ENCODE measurements at places on chromosomes 16 and 17.

DNA sequence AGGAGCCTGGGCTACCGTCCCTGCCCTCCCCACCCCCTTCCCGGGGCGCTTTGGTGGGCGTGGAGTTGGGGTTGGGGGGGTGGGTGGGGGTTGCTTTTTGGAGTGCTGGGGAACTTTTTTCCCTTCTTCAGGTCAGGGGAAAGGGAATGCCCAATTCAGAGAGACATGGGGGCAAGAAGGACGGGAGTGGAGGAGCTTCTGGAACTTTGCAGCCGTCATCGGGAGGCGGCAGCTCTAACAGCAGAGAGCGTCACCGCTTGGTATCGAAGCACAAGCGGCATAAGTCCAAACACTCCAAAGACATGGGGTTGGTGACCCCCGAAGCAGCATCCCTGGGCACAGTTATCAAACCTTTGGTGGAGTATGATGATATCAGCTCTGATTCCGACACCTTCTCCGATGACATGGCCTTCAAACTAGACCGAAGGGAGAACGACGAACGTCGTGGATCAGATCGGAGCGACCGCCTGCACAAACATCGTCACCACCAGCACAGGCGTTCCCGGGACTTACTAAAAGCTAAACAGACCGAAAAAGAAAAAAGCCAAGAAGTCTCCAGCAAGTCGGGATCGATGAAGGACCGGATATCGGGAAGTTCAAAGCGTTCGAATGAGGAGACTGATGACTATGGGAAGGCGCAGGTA lies 762 bp downstream of the CDK12 start:
- DNase-seq = no peak

DNA sequence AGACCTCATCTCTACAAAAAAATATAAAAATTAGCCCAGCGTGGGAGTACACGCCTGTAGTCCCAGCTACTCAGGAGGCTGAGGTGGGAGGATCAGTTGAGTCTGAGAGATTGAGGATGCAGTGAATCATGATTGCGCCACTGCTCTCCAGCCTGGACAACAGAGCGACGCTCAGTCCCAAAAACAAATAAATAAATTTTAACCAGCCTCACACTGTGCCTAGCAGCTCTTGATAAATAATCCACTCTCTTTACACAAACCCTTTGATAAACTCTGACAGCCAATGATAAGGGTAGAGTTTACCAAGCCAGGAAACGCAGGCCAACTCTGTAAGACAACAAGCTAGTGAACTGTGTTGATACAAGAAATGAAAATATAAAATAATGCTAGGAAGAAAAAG lies 32.7 kb downstream of the LITAF start:
- DNase-seq = no peak

DNA sequence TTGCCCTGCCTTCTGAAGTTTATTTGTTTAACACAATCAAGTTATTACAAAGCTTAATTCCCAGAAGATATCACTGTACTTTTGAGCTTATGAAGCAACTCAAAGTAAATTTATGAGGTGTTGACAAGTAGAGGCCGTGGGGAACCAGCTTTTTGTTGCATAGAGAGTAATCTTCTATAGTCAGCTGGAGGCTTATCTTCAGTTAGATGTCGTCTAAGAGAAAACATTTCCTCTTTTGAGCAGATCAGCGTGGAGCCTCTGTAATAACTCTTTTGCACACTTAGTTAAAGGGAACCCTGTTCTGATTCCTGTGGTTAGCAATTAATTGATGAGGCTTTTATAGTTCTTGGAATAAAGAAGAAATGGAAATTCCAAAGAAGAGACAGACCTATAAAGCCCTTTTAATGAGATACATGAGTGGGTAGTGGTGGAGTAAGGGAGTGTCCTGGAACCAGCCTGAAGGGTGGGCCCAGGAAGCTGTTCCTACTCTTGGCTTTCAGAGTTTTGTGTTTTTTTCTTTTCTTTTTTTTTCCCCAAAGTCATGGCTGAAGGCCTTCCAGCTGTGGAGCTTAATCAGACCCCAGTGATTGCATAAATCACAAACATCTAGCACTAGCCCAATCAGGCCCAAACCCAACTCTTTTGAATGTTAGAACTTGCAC lies 28.9 kb upstream of the MAP3K14 start:
- no peak for DNase-seq

GRCh38 chr17:81132770-81133723 lies 32.3 kb upstream of the PVALEF start:
- no peak for DNase-seq

- no peak for DNase-seq
Measured at GRCh38 chr16:80507538-80507937, 33.3 kb upstream of the DYNLRB2 start.

- DNase-seq = no peak
Measured at GRCh38 chr16:19517424-19518089, 4.3 kb downstream of the GDE1 start.

DNA sequence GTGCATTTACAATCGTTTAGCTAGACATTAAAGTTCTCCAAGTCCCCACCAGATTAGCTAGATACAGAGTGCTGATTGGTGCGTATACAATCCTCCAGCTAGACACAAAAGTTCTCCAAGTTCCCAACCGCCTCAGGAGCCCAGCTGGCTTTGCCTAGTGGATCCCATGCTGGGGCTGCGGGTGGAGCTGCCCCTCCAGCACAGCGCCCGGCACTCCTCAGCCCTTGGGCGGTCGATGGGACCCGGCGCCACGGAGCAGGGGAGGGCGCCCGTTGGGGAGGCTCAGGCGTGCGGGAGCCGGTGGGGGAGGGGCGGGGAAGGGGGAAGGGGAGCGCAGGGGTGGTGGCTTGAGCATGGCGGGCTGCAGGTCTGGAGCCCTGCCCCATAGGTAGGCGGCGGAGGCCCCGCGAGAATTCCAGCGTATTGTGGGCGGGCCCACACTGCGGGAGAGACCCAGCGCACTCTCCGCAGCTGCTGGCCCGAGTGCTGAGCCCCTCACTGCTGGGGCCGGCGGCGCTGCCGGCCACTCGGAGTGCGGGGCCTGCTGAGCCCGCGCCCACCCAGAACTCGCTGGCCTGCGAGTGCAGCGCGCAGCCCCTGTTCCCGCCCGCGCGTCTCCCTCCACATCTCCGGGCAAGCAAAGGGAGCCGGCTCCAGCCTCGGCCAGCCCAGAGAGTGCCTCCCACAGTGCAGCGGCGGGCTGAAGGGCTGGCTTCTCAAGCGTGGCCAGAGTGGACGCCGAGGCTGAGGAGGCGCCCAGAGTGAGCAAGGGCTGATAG lies 907.5 kb downstream of the CDH8 start:
- DNase-seq = no peak

DNA sequence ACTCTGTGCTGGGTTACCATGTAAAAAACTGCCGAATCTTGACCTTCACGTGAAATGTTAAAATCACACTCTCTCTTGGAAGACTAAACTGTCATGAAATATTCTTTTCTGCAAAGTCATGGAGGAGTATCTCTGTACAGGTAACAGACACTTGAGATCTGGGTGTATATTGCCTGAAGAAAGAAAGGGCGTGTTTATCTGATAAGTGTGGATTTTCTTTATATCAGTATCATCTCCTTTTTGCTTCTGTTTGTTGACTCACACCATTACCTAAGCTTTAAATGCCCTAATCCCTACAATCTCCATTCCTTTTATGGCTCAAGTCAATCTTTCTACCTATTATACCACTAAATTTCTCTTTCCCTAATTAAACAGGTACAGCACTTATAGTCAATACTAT lies 673.2 kb upstream of the SOX9 start:
- no peak for DNase-seq

DNA sequence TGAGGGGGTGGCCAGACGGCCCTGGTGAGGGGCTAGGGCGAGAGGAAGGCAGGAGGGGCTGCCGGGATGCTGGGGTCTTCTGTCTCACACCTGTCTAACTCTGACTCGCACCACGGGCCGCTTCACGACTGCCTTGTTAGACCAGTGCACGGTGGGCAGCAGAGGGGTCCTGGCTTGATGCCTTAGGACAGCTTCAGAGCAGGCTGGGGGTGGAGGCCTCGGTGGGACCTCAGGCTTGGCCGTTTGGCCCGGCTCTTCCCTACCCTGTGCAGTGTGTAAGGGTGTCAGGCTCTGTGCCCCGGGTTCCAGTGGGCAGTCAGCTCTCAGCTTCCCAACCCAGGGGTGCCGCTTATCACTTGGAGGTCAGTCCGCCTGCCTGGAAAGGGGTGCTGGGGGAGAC lies 100.7 kb downstream of the OR1D5 start:
- no peak for DNase-seq

- DNase-seq = no peak
Measured at GRCh38 chr17:57050306-57050705, 34.7 kb upstream of the AKAP1 start.

- DNase-seq = peak; percentile 34
Measured at GRCh38 chr17:57535249-57535966, 209.7 kb downstream of the CCDC182 start.

- no peak for DNase-seq
Measured at GRCh38 chr17:61337290-61337689, 62.4 kb upstream of the TBX2 start.

DNA sequence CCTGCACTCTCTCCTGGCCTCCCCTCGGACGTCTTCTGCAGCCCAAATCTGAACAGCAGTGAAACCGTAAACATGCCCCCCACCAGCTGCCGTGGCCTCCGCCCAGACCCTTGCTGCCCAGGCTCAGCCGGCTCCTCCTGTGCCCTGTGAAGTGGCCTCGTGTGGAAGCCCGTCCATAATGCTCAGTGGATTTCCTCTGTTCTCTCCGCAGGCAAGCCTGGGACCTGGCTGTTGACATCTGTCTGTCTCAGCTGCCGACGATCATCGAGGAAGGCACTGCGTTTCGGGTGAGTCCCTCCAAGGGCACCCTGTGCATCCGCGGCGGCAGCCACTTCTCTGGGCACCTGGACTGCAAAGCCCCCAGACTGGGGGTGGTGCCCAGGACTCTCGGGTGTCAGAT lies 153.9 kb upstream of the CHMP6 start:
- DNase-seq = no peak

DNA sequence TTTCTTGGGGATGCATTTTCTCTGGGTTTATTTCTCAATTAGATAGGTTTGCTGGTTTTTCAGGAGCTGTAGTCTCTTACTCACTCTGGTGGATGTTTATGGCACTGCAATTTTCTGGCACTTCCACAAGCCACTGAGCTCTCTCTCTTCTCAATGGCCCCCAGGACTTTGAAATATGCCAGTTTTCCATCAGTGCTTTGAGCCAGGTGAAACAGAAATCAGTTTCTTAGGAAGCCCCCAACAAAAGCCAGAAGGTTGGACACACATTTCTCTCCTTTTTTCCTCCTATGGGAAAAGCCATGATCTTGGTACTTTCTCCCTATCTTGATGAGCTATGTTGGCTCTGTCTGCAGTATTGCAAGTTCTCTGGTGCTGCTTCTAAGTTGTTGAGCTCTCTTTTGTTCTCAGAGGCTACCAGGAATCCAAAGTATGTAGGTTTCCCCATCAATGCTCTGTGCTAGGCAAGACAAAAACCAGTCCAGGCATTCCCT lies 90.7 kb upstream of the SMIM36 start:
- peak; percentile 28 for DNase-seq

DNA sequence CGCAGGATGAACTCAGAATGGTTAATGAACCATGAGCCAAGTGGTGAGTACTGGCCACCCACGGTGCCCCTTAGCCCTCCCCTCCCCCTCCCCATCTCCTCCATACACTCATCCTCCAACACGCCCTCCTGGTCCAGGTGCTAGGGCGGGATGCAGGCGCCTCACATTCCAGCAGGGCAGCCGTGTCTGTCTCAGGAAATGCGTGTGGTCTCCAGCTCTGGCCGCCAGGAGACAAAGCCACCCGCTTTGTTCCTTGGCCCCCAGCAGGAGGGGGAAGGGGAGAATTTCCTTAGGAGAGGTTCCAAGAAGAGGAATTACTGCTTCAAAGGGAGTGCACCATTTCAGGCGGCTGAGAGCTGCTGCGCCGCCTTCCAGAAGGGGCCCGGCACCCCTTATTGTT lies 29.7 kb upstream of the RMI2 start:
- no peak for DNase-seq

GRCh38 chr17:37518826-37519225 lies 29.1 kb downstream of the DUSP14 start:
- no peak for DNase-seq

DNA sequence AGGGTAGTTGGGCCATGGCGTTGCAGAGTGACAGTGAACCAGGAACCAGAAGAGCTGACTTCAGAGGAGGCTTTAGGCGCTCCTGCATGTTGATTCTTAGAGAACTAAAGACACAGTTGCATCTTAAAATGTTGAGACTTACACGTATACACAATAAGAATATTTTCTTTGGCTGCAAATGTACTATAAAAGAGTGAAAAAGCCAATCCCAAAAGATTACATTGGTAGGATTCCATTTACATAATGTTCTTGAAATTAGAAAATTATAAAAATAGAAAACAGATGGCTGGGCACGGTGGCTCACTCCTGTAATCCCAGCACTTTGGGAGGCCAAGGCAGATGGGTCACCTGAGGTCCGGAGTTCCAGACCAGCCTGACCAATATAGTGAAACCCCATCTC lies 738.8 kb downstream of the WWOX start:
- DNase-seq = no peak

GRCh38 chr17:19744492-19744891 lies 3.6 kb downstream of the ALDH3A1 start:
- DNase-seq = peak; percentile 21

- no peak for DNase-seq
Measured at GRCh38 chr16:86396901-86397311, 113.4 kb upstream of the FOXF1 start.

- DNase-seq = peak; percentile 15
Measured at GRCh38 chr17:49987681-49988441, 7.2 kb downstream of the DLX3 start.

GRCh38 chr17:50618941-50619340 lies 15.7 kb upstream of the ABCC3 start:
- DNase-seq = no peak

DNA sequence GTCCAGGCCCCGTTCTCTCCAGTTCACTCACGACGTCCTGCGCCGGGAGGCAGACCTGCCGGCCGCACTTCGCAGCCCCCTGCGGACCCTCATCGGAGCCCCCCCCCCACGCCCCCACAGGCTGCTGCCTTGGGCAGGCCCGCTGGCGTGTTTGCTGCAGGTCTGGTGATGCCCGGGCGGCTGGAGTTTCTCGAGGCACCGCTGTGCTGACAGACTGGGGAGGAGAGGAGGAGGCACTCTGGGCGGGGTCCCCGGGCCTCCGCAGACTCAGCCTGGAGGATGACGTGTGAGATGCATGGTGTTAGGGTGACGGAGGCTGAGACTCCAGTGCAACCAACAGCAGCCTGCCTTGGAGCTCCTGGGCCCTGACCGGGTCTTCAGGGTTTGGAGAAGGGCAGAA lies 24.1 kb downstream of the BAIAP2 start:
- DNase-seq = no peak

- DNase-seq = no peak
Measured at GRCh38 chr16:10388988-10389387, 3.1 kb downstream of the ATF7IP2 start.

All from HuH-7.5 (cell line).